ENCODE measurements at places on chromosomes 11 and 22.
A peak's percentile ranks its signal among the peaks of the same experiment; 100 is the strongest.

GRCh38 chr11:56720513-56720912 is 21.6 kb downstream of the OR9G1 start:
- no peak for DNase-seq

GRCh38 chr11:79040348-79040747 is 400.5 kb downstream of the TENM4 start:
- no peak for DNase-seq

- DNase-seq = no peak
These were observed 90.9 kb downstream of the LDLRAD3 start for GRCh38 chr11:36034551-36035331.

- peak; percentile 19 for DNase-seq
These were observed 35.0 kb upstream of the PRAME start for GRCh38 chr22:22593964-22594656.

DNA sequence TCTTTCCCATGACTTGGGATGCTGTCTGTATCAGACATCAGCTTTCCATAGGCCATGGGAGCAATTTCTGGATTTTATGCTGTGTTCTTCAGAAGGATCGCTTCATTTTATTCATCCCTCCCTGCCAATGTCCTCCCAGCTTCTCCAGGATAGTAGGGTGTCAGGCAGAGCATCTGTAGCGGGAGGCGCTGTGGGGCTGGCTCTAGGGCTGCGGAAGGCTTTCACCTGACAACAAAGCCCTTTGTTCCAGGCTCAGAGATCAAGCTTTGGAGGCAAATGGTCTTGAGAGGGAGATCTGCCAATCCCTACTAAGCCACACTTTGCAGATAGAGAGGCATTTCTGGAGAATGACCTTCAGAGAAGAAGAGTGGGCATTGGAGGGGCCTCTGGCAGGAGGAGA is 29.5 kb upstream of the FTH1 start:
- no peak for DNase-seq

DNA sequence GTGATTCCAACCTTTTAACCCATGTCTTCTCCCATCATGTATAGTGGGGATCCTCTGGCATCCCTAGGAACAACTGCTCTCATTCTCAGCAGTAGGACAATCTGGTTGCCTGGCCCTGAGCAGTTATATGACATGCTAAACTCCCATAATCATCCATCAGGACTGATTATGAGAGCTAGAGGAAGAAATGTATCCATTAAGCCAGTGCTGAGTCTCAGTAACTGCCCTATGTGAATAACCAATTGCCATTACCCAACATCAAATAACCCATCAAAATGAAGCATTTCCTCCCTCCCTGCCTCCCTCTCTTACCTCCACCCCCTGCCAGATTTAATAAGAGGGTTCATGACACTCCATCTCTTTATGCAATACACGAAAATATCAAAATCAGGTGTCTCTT is 277.6 kb downstream of the NXPE2 start:
- no peak for DNase-seq

GRCh38 chr22:35335936-35336781 is 36.5 kb downstream of the TOM1 start:
- no peak for DNase-seq

DNA sequence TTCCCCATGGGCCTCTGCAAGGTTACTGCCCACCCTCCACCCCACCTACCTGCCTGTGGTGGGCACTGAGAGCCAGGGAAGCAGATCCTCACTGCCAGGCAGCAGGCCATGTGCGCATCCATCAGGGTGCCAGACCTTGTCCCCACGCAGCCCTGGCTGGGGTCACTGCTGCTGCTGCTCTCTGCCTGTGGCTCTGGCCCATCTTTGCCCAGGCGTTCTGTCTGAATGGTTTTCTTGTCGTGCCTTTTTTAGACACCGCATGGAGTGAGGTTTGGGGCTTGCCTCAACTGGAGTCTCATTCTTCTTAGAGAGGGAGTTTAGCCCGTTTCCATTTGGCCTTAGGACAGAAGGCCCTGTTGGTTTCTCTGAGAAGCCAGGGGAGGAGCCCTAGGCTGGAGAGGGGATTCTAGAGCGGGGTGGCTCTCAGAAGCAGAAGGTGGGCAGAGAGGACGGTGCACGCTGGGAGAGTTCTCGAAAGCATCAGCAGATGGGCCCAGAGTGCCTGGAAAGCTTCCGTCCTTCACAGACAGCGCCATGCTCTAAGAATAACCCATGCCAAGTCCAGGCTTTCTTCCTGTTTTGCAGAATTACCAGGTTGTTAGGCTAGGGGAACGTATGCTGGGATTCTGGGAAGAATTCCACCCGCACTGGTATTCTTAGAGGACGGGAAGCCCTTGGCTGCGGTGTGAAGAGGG is 8.1 kb downstream of the TANGO2 start:
- no peak for DNase-seq

DNA sequence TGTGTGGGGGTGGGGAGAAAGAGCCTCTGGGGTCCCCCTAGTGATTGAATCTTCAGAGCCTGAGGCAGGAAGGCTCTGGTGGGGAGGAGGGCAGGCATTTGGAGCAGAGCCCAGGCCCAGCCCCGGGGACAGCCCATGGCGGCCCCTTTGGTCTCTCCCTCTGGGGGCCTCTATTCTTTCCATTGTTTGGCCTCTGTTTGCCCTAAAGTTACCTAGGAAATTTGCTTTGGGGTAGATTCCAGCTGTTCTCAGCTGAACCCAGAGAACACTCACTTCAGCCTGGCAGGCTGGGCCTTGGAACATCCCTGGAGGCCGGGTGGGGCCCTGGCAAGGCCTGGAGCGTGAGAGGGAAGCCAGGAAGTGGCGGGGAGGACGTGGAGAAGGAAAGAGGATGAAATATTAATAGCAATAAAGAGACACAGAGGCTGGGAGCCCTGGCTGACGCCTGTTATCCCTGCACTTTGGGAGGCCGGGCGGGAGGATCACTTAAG is 22.9 kb upstream of the A4GALT start:
- DNase-seq = no peak

DNA sequence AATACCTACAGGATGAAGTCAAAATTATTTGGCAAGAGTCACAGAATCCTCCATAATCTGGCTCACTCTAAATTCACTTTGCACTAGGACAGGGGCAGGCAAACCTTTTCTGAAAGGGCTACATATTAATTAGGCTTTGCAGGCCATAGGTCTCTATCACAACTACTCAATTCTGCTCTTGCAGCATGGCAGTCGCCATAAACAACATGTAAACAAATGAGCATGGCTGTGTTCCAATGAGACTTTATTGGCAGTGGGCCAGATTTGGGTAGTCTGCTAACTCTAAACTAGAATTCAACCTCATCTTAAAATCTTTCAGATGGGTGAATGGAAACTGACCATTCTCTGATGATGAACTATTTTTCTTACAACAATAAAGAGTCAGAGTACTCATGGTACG is 5.8 kb downstream of the THRSP start:
- DNase-seq = no peak

GRCh38 chr11:76153571-76153923 is 52.8 kb downstream of the WNT11 start:
- no peak for DNase-seq

- DNase-seq = no peak
These were observed 192.8 kb upstream of the B3GAT1 start for GRCh38 chr11:134604886-134605285.

DNA sequence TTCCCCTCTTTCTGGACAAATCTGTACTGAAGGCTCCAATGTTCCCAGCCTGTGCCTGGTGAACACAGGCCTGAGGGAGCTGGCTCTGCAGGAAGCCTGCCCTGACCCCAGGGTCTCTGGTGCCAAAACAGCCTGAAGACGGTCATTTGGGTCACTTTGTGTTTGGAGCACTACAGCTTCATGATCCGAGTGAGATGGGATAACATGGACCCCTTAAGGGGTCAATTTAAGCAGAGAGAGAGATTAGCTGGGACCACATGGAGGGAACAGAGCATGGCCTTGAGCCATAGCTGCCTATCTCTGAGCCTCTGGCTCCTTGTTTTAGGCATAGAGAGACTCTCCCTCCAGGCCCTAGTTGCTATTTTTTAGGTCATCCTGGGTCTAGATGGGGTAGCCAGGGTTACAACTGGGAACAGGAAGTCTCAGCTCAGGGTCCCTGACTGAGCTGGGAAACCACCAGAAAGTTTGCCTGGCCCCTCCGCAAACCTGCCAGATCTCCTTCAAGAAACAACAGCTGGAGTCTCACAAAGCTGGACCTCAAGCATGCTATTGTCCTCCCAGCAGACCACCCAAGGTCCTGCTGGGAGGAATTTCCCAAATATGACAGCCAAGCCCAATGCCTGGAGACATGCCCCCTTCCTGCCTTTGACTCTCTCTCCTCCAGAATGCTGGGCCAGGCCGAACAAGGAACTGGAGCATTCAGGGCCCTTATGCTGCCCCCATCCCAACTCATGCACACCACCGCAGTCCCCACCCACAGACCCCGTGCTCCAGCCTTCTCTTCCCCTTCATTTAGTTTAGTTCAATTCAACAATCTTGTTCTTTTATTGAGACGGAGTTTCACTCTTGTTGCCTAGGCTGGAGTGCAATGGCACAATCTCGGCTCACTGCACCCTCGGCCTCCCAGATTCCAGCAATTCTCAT is 4.0 kb downstream of the SLCO2B1 start:
- no peak for DNase-seq

GRCh38 chr22:19810381-19811201 is 44.1 kb downstream of the GNB1L start:
- no peak for DNase-seq

Measured in CD4-positive, alpha-beta T cell (primary cell).